ENCODE measurements at places on chromosomes 12 and 14. TPM values are rescaled to one million over a fixed set of nuclear protein-coding genes. Genes with fewer than 3 reads are reported as not detected.

Gene PLEKHG3
- 5.1 TPM for polyA plus RNA-seq

Gene ACOT6
- not detected for polyA plus RNA-seq

Gene TIMM9
- polyA plus RNA-seq = 17.9 TPM

Gene LRP1
- polyA plus RNA-seq = 55.0 TPM

Gene COX8C
- not detected for polyA plus RNA-seq

Gene CHGA
- 5.6 TPM for polyA plus RNA-seq

Gene NTF3
- not detected for polyA plus RNA-seq

Gene TMEM19
- polyA plus RNA-seq = 17.4 TPM

Gene PTPRQ
- polyA plus RNA-seq = 1.4 TPM

Gene LRP6
- polyA plus RNA-seq = 15.3 TPM

Gene PCED1B
- polyA plus RNA-seq = 0.21 TPM

Gene PLEKHG7
- polyA plus RNA-seq = not detected

Gene LRFN5
- not detected for polyA plus RNA-seq

Gene KCNA1
- polyA plus RNA-seq = 0.08 TPM

Gene RASSF9
- polyA plus RNA-seq = 0.32 TPM

Gene KRT73
- polyA plus RNA-seq = not detected

All from SK-N-SH (cell line).